Activated CD4-positive, alpha-beta T cell treated with anti-CD3 and anti-CD28 coated beads for 24 hours (primary cell): ENCODE measurements at places on chromosomes 3 and 15.
A peak's percentile ranks its signal among the peaks of the same experiment; 100 is the strongest.

DNA sequence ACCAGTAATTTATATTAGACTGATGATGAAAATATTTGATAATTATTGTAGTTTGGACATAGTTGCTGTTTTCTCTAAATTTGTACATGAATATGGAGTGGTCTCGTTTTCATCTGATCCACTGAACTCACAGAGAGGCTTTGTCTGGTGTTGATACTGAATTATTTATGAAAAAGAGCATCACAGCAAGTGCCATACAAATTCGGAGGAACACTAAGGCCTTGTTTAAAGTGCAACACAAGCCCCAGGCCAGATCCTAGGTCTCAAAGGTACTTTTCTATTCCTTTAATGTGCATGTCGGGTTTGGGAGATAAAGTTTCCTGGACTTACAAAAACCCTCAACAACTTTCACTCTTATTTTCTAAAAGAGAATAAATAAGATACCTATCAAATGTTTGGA lies 796.8 kb upstream of the EPHA6 start:
- no peak for DNase-seq

DNA sequence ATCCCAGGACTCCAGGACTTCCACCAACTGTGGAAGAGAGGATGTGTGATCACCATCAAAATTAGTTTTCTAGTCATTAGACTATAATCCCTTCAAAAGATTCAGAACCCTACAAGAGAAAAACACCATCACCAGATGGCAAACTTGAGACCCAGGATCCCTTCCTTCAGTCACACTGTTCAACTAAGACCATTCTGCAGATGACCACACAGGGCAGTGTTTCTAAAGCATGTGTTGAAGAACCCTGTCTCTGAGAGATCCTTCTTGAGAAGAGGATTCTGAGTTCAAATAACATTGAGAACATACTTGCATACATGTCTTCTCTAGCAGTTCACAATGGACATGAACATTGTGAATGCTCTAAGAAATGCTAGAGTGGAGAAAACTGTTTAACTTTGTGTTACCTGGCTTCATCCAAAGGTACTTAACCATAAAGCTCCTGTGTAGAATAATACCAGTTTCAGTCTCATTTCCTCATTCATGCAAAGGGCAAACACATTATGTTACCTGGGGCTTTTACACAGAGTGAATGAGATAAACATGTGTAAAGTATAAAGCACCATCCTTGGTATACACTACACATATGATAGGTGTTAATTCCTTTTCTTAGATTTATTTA lies 2.4 kb upstream of the ADGRG7 start:
- no peak for DNase-seq

GRCh38 chr15:42490291-42490670 lies 660 bp downstream of the ZNF106 start:
- no peak for DNase-seq

GRCh38 chr15:43316016-43316970 lies 14.1 kb downstream of the LCMT2 start:
- DNase-seq = no peak

DNA sequence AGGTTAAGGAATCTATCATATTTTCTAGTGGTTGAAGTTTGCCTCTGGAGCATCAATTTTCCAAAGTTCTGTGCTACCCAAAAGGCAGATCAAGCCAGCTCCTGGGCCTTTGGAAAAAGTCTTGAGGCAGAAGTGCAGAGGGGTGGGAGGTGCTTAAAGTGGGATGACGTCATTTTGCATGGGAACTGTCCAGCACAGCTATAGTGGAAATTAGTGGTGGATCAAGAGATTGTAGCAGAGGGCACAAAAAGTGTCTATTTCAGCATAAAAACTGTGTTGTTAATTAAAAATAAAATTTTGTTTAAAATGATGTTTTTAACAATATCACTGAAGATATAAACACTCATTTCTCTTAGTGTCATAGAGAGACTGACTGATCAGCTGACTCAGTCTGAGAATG lies 221.9 kb downstream of the LRRN1 start:
- no peak for DNase-seq

GRCh38 chr3:171157286-171157685 lies 130.8 kb upstream of the SLC2A2 start:
- DNase-seq = no peak

DNA sequence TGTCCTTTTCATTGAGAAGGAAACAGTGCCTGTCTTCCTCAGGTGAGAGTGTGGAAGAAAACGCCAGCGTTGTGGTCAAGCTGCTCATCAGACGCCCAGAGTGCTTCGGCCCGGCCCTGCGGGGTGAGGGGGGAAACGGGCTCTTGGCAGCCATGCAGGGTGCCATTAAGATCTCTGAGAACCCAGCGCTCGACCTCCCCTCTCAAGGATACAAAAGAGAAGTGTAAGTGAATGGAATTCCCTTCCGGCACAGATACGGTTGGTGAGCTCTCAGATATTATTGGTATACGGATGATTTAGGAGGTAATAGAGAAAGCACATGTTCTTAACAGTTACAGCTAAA lies 245.7 kb upstream of the CHRM5 start:
- DNase-seq = no peak

- no peak for DNase-seq
These were observed 44.3 kb downstream of the CD200R1L start for GRCh38 chr3:112802338-112802737.

DNA sequence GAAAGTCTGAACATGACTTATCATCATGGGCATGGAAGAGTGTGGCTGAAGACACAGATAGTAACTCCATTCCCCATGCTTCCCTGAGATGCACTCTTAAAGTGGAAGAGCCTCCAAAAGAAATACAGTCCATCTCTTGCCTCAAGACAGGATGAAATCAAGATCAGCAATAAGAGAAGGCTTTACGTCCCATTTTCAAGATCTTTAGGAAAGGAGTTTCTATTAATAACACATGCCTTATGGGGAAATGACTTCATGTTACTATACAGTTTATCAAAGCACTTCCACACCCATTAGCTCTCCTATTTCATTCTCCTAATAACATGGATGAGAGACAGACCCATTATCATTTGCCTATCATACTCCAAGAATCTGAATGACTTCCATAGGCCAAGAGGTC lies 6.1 kb upstream of the KBTBD12 start:
- DNase-seq = no peak

GRCh38 chr3:147119989-147120388 lies 286.4 kb downstream of the ZIC4 start:
- no peak for DNase-seq

- no peak for DNase-seq
These were observed 101.1 kb upstream of the BOC start for GRCh38 chr3:113110267-113110666.

DNA sequence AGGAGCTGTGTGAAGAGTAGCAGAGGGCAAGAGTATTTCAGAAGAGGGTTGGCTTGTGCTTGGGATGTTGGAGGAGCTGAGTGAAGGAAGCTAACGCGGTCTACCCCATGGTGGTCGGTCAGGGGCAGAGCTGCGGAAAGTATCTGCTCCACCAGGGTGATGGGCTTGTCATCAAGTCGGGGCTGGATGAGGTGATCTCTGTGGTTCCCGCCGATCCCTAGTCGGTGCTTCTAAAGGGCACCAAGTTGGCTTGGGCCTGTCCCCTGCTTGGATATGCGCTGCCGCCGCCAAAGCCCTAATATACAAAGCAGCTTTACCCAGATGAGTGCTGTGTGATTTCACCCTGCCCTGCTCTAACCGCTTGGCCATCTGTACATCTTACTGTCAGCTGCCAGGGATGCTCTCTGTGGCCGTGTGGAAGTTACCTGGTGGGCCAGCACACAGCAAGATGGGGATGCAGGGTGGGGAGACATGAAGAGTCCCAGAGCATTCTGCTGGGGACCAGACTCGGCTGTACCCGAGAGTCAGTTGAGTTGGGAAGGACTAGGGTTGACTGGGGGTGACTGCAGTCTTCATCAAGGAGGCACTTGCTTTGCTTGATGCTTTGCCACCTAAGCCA lies 226.1 kb upstream of the BHLHE40 start:
- no peak for DNase-seq

DNA sequence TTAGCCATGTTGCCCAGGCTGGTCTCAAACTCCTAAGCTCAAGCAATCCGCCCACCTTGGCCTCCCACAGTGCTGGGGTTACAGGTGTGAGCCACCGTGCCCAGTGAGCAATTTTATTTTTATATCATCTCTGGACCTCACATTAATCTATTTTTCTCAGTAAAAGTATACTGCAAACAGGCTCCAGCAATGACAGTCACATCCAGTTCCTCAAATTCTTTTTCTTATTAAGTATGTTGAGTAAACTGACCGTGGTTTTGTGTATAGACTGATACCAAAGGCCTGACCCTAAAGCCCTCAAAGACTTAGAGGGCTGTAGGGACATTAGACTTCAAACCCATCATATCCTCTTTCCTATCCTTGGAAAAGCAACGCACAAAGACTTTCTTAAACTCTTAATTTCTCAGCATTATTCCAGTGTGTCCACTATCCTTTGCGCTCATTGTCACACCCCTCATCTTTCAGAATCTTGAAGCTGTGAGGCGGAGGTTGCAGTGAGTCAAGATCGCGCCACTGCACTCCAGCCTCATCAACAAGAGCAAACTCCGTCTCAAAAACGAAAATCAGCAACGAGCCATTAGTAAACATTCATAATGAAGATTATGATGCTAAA lies 2.0 kb downstream of the NGLY1 start:
- no peak for DNase-seq

GRCh38 chr15:43771816-43772215 lies 5.0 kb downstream of the ELL3 start:
- DNase-seq = no peak

GRCh38 chr3:120094776-120095225 lies 554 bp upstream of the GSK3B start:
- peak; percentile 99 for DNase-seq

DNA sequence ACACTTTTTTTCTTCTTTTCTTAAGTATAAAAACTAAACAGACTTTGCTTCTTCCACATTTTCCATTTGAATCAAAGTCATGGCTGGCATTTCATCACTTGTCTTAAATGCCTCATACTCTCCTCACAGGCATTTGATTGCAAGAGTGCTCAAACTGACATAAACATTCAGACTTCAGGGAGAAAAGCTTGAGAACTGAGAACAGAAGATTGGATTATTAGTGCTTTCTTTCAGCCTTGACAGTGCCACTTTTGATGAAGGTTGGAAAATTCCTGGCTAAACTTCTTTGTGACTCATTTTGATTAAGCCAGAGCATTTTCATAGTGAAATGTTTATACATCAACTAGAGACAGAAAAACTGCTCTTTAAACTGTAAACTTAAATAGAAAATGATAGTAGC lies 544.4 kb downstream of the DIPK2A start:
- no peak for DNase-seq

GRCh38 chr3:10602769-10603768 lies 97.7 kb upstream of the ATP2B2 start:
- DNase-seq = peak; percentile 54

GRCh38 chr3:177609613-177610012 lies 412.3 kb upstream of the TBL1XR1 start:
- no peak for DNase-seq

- DNase-seq = no peak
These were observed 1.1 kb downstream of the ITPR1 start for GRCh38 chr3:4493941-4494894.

DNA sequence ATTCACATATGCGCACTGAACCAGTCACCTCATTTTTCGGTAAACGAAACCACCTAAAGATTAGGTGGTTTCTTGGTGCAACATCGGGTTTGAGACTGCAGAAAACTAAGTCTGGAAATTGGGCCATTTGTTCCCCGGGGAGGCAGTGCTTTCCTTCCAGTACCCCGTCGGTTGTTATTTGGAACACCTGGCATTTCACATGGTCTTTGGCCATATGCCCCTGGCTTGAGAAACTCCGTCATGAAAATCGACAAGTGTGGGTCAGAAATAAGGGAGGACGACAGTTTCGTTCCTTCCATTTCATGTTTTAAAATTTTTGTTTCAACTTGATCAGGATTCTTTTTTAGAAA lies 544 bp upstream of the GATM start:
- DNase-seq = no peak

GRCh38 chr3:189316296-189317019 lies 144.7 kb downstream of the TPRG1 start:
- DNase-seq = no peak

GRCh38 chr3:65952842-65953241 lies 85.9 kb downstream of the MAGI1 start:
- no peak for DNase-seq

GRCh38 chr3:142459096-142459495 lies 11.3 kb upstream of the XRN1 start:
- DNase-seq = no peak

- no peak for DNase-seq
These were observed 576.2 kb downstream of the TUSC7 start for GRCh38 chr3:117285737-117286136.

DNA sequence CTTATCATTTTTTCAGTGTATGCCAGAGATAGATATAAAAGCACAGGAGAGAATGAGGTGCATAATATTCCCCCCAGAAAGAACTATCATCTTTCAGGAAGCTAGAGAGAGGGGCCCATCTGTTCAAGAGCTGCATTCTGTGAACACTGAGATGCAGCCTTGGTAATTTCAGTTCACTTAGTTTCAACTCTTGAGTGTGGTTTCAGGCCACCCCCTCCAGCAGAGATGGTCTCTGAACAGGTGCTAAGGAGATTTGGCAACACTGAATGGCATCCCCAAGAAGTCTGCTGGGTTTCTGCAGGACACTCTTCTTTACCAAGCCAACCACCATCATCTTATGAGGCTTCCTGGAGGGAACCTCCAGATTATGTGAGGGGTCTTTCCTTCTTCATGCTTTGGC lies 30.4 kb upstream of the LIMD1 start:
- DNase-seq = no peak

- no peak for DNase-seq
These were observed 107.0 kb downstream of the RPLP1 start for GRCh38 chr15:69559440-69560190.

- no peak for DNase-seq
These were observed 2.7 kb upstream of the CTSH start for GRCh38 chr15:78947506-78947905.

GRCh38 chr3:59660852-59661625 lies 611.2 kb upstream of the CFAP20DC start:
- no peak for DNase-seq

DNA sequence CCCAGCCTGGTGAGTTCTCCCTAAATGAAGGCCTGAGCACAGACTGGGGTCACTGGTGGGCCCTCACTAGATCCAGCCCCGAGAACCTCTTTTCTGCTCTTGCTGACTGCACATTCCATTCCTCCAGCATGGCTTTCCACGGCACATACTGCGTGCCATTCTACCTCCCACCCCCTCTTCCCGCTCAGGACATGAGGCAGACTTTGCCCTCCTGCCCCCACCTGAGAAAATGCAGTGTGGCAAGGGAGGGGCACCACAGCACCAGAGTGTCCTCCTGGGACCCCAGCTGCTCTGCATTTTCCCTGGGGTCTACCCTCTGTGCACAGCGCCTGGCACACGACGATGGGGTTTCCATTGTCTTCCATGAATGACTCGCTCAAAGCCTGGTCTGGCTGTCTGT lies 6.1 kb upstream of the SLCO2A1 start:
- DNase-seq = no peak

DNA sequence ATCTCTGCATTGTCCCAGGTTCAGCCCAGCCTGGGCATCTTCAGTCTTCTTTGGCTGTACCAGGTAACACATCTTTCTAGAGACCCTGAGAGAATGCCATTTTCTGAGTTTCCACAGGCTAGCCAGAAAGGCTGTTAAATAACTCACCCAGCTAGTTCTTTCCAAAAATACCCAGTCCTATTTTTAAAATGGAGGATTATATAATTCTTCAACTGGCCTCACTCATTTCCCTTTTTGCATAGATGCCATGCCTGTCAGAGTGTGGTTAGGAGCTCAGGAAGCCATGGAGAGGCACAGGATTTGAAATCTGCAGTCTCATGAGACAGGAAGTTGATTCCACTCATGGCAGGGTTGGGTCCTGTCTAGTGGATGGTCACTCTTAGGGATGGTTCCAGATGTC lies 39.8 kb downstream of the CEMIP start:
- DNase-seq = no peak
